ENCODE measurements at places on chromosomes 1 and 21.
A peak's percentile ranks its signal among the peaks of the same experiment; 100 is the strongest.

DNA sequence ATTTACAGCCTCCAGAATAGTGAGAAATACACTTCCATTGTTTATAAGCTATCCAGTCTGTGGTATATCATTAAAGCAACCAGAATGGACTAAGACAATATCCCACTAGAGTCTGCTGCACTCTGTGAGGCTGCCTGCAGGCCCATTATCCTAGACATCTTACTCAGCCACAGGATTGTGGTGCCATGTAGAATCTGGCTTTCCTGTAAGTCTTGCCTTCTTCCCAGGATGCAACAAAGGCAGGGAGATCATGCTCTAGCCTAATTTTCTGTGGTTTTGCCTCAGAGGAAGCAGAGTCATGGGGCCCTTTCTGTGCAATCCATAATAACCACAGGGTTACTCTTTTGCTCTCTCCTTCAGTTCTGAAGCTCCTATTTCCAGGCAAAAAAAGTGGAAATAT lies 299.1 kb upstream of the DEPDC1 start:
- DNase-seq = no peak
- no peak overlapping the region for H3K27ac ChIP-seq
- no peaks in the 10 kb centered on the region for H3K4me1 ChIP-seq

- H3K27me3 ChIP-seq = no peaks in the 10 kb centered on the region
- H3K4me1 ChIP-seq = peaks cover 37% of the 10 kb centered on the region
- DNase-seq = peak; percentile 90
- H3K27ac ChIP-seq = peak overlapping the region; percentile 98
- no peak overlapping the region for H3K4me3 ChIP-seq
Measured at GRCh38 chr1:8094481-8095241, 68.6 kb upstream of the ERRFI1 start.

GRCh38 chr1:1479547-1480487 lies 8.3 kb downstream of the ATAD3B start:
- H3K27ac ChIP-seq = no peak overlapping the region
- H3K27me3 ChIP-seq = no peaks in the 10 kb centered on the region
- H3K4me3 ChIP-seq = no peak overlapping the region
- peaks cover 52% of the 10 kb centered on the region for H3K36me3 ChIP-seq

DNA sequence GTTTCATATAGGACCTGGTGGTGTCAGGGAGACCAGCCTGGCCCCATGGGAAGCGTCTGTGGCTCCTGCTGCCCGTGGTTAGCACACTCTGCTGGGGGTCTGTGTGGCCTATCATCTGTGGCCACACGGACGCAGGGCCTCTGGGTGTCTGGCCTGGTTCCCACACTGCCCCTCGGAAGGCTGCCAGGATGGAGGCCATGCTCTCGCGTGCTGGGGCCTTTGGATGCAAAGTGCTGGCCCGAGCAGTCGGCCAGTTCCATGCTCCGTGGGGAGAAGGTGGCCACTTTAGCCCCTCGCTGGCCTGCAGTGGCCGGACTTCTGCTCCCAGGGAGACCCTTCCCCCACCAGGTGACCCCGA lies 20.8 kb upstream of the LRRC3 start:
- H3K36me3 ChIP-seq = no peaks in the 10 kb centered on the region
- no peak for DNase-seq
- no peaks in the 10 kb centered on the region for H3K4me1 ChIP-seq
- H3K4me3 ChIP-seq = no peak overlapping the region

DNA sequence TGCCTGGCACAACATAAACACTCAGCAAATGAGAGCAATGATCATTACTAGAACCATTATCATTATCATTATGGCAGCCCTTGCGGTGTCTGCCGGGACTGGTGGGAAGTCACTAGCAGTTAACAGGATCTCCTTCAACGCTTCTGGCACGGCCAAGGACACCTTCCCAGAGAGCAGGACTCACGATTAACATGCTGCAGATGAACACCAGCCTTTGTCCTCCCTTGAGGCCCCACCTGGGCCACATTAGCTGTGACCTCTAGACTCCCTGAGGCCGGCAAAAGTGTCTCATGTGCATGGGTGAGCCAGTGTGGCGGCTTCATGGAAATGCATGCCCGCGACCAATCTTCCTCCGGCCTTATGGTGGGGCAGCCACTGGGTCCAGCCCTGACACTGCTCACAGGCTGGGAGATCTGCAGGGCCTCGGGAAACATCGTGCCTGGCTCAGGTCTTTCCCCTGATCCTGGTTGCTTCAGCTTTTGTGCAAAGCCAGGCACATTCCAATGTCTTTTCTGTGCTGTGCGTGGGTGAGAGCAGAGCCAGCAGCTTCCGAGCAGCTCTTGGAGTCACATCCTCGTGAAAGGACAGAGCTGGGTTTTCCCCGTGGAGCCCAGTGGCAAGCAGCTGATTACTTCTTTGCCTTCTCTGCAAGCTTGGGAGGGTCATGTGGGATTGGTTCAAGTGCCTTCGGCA lies 107.3 kb downstream of the HMGB4 start:
- no peak overlapping the region for H3K4me3 ChIP-seq
- H3K36me3 ChIP-seq = no peaks in the 10 kb centered on the region
- DNase-seq = peak; percentile 15

DNA sequence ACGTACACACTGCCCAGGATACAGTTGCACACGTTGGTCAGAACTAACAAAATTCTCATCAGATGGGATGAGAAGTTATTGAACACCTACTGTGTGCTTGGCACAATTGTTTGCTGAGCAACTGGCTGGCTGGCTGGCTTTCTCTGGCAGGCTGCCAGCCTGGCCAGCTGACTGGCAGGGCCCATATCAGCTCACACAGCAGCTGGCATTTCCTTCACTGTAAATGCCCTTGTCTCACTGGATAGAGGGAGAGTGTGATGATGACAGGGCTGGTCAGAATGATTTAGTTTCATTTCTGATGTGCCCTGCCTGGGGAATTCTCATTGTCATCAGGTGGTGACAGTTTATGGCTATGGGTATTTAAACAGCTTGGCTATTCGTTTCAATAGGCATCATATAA lies 15.8 kb downstream of the CAMK2N1 start:
- no peaks in the 10 kb centered on the region for H3K36me3 ChIP-seq
- no peak overlapping the region for H3K27ac ChIP-seq
- no peak overlapping the region for H3K4me3 ChIP-seq
- H3K27me3 ChIP-seq = peaks cover 34% of the 10 kb centered on the region
- H3K4me1 ChIP-seq = no peaks in the 10 kb centered on the region

DNA sequence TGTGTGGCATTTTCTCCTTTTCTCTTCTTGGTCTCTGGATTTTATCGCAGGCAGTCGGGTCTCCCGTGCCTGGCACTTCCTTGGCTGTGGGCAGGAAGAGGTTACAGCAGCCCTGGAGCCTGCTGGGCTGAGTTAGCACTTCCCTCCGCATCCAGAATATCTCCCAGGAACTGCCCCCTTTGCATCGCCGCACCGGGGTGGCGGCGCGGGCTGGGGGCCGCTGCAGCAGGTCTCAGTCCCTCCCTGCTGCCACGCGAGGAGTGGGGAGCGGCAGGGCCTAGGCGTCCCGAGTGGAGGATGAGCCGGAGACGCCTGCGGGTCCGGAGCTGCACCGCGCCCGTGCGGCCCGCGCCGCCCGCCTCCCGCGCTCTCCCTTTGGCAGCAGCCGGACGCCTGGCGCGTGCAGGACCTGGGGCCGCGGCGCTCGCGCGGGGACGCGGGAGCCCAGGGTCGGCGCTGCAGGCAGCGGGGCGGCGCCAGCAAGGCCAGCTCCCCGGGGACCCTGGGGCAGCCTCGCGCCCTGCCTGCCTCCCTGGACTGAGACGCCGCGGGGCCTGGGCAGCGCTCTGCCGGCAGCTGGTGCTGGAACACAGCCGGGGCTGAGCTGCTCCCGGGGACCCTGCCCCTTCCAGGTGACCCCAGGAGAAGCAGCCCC lies 192.8 kb downstream of the PRDM2 start:
- H3K4me3 ChIP-seq = no peak overlapping the region
- no peaks in the 10 kb centered on the region for H3K36me3 ChIP-seq
- no peaks in the 10 kb centered on the region for H3K4me1 ChIP-seq

GRCh38 chr1:247043406-247043805 lies 35.2 kb downstream of the ZNF670 start:
- H3K27ac ChIP-seq = no peak overlapping the region
- no peaks in the 10 kb centered on the region for H3K27me3 ChIP-seq
- no peaks in the 10 kb centered on the region for H3K36me3 ChIP-seq

All from IMR-90 (cell line).